Neural crest cell (in vitro differentiated cells): ENCODE measurements at places on chromosomes 3 and 15.
A peak's percentile ranks its signal among the peaks of the same experiment; 100 is the strongest.

DNA sequence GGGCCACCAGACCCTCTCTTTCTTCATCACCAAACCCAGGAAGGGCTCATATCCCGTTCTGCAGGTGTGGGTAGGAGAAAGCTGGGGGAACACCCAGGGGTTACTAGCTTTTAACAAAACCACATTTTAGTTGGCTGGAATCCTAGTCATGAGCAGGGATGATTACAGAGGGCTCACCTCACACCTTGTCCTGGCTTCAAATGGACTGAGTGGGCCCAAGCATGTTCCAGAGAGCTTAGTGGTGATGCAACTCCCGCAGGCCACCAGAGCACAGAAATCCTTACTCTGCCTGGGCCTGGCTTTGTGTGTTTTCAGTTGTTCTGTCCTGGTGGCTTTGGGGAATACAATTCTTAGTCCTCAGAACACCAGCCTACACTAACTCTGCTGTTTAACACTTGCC is 56.8 kb upstream of the RYK start:
- DNase-seq: no peak

GRCh38 chr3:123652342-123652984 is 67.6 kb upstream of the HACD2 start:
- DNase-seq: peak; percentile 87

GRCh38 chr15:41180206-41180789 is 50.3 kb downstream of the EXD1 start:
- DNase-seq: no peak

GRCh38 chr3:15808679-15809310 is 11.0 kb upstream of the ANKRD28 start:
- no peak for DNase-seq

DNA sequence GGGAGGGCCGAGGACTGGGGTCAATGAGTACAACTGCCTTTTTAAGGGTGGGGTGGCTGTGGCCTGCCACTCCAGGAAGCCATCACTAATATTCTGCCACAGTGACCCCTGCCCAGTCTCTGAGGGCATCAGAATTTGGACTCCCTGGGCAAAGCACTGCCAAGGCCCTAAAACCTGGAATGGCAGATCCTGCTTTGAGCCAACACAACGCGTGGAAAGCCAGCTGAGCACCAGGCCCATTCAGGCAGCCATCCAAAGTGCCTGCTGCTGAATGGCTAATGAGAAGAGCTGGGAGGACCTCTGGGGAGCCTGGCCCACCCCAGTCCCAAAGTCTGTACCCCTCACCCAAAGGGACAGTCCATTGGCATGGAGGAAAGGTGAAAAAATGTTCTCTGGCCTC is 5.0 kb downstream of the TWF2 start:
- no peak for DNase-seq

- DNase-seq: no peak
Measured at GRCh38 chr3:94423578-94423977, 360.7 kb downstream of the NSUN3 start.

DNA sequence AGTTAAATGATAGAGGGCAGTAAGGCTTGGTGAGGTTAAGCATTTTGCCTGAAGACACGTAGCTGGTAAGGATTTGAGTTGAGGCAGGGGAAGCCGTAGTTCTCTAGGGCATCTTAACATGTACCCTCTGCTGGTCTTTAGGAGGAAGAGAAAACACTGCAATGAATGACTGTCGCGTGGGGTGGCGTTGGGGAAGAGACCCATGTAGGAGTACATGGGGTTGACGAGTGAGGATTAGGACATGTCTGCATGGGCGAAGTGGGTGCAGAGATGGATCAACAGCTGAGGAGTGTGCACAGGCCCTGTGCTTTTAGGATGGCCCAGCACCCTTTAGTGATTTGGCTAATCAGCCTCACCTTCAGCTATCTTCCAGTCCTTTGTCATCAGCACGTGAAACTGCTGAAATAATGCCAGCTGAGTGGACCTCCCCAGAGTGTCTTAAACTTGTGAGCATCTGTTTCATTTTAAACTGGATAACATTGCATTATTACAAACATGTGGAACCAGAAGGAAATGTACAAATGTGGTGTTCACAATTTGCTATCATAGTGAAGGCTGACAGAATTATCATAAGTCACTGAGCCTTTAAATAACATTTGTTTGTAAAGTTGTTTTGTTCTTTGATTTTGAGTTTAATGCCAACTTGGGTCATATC is 15.3 kb downstream of the P2RY14 start:
- DNase-seq: no peak

GRCh38 chr3:178263236-178263916 is 272.9 kb upstream of the KCNMB2 start:
- no peak for DNase-seq

- no peak for DNase-seq
Measured at GRCh38 chr15:53448232-53449015, 311.0 kb downstream of the WDR72 start.

- DNase-seq: no peak
Measured at GRCh38 chr3:46693892-46694226, 380 bp upstream of the ALS2CL start.

- peak; percentile 8 for DNase-seq
Measured at GRCh38 chr3:121834157-121834670, 646 bp downstream of the IQCB1 start.

DNA sequence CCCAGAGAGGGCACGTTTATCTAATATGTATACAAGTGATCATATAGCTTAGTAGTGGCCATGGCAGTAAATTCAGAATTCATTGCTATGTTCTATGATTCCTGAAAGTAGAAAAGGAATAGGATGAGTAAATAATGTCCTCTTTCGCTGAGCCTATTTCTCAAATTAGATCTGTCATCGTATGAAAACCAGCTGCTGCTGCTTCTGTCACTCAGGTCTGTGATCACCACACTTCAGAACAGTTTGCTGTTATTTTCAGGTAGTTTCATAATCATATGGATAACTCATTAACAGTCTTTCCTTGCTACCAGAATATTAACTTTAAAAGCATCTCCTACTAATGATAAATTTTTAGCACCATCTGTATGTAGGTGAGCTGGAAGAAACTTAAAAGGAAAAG is 289.1 kb upstream of the AZI2 start:
- no peak for DNase-seq

DNA sequence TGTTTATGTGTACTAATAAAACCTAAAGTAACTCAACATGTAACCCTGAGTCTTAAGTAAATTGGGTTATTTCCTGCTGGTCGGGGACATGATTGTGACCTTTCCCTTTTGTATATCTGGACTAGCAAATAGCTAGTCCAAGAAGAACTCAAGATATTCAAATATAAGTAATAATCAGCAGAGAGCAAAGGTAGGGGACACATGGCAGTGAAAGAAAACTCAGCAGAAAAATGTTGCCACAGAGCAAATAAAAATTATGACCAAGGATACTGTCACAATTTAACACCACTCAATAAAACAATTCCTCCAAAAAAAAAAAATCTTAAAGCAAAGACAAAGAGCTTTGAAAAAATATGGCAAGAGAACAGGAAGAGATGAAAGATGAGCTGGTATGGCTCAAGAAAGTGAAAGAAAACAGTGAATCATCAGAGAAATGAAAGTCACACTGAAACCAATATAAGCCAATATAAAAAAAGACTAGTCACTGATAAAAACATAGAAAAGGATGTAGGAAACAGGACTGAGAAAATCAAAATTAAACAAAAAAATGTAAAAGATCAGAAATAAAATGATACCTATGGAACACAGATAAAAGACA is 43.4 kb downstream of the HLTF start:
- no peak for DNase-seq

- DNase-seq: no peak
Measured at GRCh38 chr15:96328181-96328876, 2.2 kb upstream of the NR2F2 start.

DNA sequence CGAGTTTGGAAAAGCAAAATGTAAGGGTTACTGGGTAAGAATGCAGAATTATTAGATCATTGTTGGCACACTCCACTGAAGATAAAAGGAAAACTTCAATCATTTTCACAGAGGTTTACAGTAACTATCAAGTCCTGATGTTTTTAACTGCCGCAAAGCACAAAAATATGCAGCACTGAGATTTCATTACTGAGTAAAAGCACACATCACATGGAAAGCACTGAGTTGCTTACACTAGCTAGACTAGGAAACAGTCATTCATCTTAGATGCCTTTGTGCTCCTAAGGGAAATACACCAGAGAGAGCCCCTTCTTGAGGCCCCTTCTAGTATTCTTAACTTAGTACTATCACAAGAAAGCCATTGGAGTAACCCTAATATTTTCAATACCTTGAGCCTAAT is 11.8 kb upstream of the P2RY1 start:
- DNase-seq: no peak

DNA sequence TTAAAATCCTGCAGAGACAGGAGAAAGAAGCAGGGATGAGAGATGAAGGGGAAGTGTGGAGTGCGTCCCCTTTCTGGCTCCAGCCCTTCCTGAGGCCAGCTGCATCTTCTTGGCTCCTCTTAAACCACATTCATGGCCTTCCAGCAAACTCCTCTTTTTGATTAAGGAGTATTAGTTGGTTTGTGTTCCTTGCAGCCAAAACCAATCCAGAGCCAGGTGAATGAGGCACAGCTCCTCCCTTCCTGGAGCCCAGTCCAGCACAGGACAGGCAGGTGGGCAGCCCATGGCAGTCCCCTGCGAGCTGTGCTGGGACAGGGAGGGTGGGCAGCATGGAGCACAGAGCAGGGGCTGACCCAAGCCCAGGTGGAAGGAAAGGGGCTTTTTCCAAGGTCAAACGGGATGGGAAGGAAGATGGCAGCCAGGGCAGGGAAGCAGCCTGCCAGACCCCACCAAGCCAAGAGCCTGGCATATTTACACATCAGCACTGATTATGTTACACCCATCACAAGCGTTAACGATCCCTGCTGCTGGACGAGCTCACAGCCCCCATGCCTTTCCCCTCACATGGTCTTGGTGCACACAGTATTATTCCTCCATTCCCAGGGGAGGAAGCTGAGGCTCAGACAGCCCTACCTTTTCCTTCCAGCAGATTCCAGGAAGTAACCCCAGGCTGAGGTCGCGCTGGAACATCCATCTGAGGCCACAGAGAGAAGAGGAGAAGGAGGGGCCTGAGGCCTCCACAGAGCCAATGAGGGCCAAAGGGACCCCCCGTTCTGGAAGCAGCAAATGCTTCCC is 175.6 kb downstream of the SMAD6 start:
- DNase-seq: no peak

DNA sequence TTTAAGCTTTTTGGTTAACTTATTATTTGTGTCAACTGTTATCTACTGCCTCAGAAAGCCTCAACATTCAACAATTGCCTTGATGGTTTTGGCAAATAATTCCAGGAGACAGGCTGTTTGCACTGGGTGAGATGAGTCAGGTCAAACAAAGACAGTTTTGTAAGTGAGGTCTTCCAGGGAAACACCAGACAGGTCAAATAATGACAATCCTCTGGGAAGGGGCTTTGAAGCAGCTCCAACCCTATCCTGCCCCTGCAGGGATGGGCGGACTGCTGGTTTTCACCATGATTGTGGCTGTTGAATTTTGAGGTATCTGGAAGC is 79.4 kb upstream of the PRR23E start:
- no peak for DNase-seq

- no peak for DNase-seq
Measured at GRCh38 chr3:160566499-160566898, 1.1 kb upstream of the KPNA4 start.
